ENCODE measurements at places on chromosomes 1 and 21.

- no peak for DNase-seq
Measured at GRCh38 chr1:64624218-64624713, 120.6 kb upstream of the RAVER2 start.

- peak; percentile 67 for DNase-seq
Measured at GRCh38 chr1:147890177-147890790, 12.3 kb upstream of the GJA8 start.

- DNase-seq = no peak
Measured at GRCh38 chr1:226590614-226591013, 42.0 kb downstream of the STUM start.

GRCh38 chr21:15730484-15731242 lies 881 bp downstream of the USP25 start:
- DNase-seq = no peak

- DNase-seq = no peak
Measured at GRCh38 chr1:155177192-155177917, 3.7 kb downstream of the TRIM46 start.

- DNase-seq = no peak
Measured at GRCh38 chr1:183827801-183828200, 22.9 kb downstream of the RGL1 start.

GRCh38 chr21:32626621-32627196 lies 14.5 kb upstream of the CFAP298 start:
- DNase-seq = no peak

DNA sequence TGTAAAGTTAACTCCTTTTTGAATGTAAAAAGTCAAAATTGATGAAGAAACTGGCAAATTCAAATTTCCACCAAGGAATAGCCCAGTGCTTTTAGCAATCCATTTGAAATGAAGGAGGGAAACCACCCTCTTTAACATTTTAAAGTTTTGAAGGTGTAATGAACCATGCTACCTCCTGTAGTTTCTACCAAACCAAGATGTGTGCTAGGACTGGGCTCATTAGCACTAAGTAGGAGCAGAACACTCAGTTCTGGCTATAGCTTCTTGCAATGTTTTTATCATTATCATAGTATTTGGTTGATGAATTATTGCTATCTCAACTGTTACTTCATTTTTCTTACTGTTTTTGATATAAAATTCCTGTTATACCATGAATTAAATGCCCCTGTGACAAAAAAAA lies 319.2 kb upstream of the ZRANB2 start:
- no peak for DNase-seq

DNA sequence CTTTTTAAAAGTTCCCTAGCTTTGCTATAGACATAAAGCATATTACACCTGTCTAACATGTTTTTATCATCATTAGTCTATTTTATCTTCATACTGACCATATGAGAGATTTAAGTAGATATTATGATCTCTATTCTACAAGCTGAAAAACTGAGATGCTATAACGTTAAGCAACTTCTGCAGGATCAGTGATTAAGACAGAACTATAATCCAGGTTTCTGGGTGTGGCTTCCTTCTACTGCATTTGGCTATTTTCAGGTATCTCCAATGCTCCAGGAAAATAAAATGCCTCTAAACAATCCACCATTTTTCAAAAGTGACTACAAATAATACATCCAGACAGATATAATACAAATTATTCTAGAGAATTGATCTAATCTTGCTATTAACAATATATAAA lies 53.4 kb downstream of the RGS2 start:
- DNase-seq = no peak

- no peak for DNase-seq
Measured at GRCh38 chr21:37047079-37047478, 25.8 kb downstream of the PIGP start.

- DNase-seq = no peak
Measured at GRCh38 chr1:179767177-179767581, 24.1 kb downstream of the FAM163A start.

DNA sequence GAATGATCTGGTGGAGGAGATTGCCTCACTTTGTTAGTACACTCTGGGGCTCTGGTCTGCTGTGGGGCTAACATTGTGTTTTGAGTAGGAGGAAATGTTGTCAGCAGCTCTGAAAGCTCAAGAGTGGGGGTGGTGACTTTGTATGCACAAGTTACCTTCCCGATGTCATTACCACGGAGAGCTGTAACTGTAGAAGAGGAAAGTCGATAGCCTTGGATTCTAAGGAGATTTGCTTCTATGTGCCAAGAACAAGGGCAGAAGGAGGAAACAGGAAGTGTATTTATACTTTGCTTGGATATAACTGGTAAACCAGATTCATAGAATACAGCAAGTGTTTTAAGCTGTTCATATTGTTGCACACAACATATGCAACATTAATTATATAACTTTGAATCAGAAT lies 196.1 kb downstream of the AMY1C start:
- no peak for DNase-seq

GRCh38 chr1:8706291-8706690 lies 111.1 kb downstream of the RERE start:
- no peak for DNase-seq

DNA sequence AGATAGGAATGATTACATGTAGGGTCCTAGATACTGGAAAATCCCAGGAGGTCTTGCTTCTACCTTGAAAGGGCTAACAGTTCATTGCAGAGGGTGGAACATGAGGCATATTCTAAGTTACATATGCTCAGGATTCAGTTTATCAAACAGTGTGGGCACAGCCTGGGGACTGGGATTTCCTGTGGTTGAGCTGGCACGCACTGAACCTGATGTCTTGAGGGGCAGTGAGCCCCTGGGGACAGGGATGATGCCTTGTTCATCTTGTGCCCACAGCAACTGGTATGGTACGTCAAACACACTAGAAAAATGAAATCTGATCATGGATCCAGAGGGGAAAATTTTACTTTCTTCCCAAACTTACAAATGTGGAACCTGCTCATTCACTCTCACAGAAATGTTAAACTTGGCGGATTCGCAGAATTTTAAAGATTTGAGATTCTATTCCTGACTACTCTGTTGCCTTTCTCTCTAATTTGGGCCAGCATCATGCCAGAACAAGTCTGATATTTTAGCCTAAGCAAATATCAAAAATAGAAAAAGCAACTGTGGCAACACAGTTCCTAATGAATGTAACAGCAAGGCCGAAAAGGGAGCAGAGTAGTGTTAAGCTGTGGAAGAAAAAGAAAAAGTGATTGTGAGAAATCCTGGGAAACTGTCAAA lies 68.2 kb upstream of the COL24A1 start:
- no peak for DNase-seq

GRCh38 chr1:52240592-52241210 lies 98.8 kb downstream of the ZFYVE9 start:
- no peak for DNase-seq

GRCh38 chr1:197735461-197735860 lies 39.8 kb downstream of the DENND1B start:
- DNase-seq = no peak

- no peak for DNase-seq
Measured at GRCh38 chr21:45487891-45488600, 54.2 kb downstream of the SLC19A1 start.

GRCh38 chr1:168468042-168468809 lies 75.6 kb downstream of the XCL2 start:
- DNase-seq = no peak

GRCh38 chr1:174800876-174801275 lies 198.9 kb upstream of the CACYBP start:
- DNase-seq = no peak

DNA sequence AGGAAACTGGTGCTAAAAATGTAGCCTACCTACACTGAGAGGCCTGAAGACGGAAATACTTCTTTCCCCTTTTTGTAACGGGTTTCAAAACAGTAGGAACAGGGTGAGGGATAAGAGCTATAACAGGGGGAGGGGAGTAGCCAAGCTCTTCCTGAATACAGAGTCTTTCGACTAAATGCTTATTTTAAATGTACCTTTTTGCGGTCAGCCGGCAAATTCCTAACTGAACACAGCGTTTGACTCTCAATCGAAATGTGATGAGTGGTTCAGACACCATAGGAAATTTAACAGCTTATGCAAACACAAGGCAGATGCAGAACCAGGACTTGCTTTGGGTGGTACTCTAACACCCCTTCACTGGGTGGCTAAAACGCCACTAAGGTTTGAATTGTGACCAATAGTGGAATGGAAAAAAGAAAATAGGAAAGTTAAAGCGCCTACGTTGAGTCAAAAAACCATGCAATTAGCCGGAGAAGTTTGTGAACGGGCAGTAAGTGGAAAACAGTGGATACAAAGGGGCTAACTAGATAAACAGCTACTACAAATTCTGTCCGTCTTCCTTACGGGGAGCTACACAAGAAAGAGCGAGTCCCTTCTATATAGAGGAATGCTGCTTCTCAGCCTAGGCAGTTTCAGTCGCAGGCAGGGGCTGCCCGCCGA lies 1.7 kb downstream of the EGLN1 start:
- DNase-seq = no peak

DNA sequence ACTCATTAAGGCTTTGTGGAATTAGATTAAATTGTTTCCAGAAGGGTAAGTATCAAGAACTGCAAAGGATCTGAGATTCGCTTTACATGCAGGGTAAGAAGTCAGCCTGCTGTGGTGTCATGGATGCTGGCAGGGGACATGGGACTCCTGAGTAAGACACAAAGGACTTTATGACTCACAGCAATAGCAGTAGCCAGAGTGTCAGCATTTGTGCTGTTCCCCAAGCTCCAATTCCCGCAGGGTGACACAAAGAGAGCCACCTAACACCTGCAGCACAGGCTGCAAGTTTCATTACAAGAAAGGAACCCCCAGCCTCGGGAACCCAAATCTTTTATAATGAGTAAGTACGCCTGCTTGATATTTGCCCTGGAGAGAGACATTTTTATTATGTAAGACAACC lies 298.1 kb upstream of the POU3F1 start:
- DNase-seq = no peak

DNA sequence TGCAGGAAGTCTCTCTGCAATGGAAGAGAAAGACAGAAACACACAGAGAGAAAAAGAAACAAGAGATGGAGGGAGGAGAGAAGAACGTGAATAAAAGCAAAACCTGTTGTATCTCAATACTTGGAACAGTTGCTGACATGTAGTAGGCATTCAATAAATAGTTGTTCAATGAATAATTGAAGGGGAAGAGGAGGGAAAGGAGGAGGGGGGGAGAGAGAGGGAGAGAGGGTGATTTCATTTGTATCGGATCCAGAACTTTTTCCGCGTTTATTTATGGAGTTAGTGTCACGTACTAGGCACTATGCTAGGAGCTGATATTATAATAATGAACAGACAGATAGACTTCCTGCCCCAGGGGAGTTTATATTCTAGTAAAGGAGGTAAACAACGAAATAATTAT lies 144.1 kb downstream of the OMA1 start:
- DNase-seq = no peak

DNA sequence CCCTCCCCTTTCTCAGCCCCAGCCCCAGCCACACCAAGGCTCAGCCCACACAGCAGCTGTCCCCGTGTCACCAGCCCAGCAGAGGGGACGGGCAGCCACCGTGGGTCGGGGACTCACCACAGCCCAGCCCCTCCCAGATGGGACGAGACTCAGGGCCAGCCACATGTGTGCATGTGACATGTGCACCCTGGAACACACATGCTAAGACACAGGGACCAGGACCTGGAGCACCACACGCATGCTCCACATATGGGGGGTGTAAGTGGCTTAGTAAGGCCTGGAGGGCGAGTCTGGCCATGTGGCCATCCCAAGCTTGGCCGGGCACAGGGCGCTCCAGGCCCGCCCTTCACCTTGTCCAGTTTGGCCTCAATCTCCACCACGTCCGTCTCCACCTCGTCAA lies 4.0 kb downstream of the ACAP3 start:
- DNase-seq = no peak

DNA sequence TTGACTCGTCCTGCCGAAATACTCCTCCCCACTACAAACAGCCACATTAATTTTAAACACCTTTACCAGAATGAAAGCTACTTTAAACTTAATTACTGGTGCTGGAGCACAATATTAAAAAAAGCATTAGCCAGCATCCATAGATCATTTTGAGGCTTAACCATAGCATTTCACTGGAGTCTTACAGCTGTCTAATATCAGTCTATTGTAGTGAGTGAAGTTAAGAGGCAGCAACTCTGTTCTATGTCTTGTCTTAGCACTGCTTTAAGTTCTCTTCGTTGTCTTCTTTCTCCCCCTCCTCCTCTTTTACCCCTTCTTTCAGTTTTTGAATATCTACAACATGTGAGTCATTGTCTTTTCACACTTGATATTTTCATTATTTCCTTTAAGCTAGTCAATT lies 49.3 kb downstream of the ADGRL2 start:
- no peak for DNase-seq

GRCh38 chr1:207191776-207192175 lies 87.7 kb downstream of the C4BPA start:
- DNase-seq = no peak
